ENCODE measurements at places on chromosomes 5 and 9.
A peak's percentile ranks its signal among the peaks of the same experiment; 100 is the strongest.

- DNase-seq = no peak
Measured at GRCh38 chr5:91272858-91273257, 110.3 kb downstream of the ARRDC3 start.

DNA sequence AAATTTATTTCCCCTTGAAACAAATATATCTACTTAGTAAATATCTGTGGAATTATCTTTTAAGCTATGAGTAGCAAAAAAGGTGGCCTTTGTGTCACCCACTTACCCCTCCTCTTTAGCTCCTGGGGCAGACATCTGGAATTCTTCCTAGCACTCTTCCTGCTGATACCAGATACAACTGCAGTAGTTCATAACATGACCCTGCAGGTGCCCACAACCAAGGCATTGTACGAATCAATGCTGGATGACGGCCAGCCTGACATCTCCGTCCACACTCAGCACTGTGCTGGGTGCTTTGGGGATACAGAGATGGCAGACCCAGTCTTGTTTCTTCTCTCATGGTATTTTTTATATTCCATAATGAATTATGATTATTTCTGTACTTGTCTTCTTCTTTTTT is 152.3 kb downstream of the GOLPH3 start:
- DNase-seq = no peak

GRCh38 chr5:141866096-141866495 is 12.1 kb downstream of the PCDH1 start:
- DNase-seq = no peak

DNA sequence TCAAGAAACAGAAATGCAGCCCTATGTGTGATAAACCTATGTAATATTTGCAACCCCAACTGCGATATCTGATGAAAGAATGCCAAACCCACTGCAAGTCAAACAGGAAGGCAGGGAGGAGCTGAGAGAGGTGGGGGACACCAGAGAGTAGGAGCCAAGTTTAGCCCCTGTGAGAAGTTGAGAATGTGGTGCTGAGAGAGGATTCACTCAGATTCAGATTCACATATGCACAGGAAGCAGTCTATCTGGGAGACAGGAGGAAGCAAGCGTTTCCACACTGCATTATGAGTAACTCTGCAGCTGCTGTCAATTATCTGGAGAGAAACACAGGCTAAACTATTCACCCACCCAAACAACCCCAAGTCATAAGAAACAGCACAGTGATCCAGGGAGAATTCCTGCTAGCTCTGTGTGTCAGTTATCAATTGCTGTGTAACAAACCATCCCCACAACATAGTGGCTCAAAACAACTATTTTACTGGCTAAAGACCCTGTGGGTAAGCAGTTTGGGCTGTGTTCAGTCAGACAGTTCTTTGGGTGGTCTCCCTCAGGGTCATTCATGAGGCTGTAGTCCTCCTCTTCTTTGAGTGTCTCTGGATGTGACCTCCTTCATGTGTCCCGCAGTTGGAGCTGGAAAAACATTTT is 161.9 kb upstream of the RAI14 start:
- DNase-seq = no peak

- DNase-seq = no peak
Measured at GRCh38 chr9:118940473-118940872, 428.8 kb downstream of the BRINP1 start.

GRCh38 chr9:219670-220365 is 5.2 kb downstream of the DOCK8 start:
- no peak for DNase-seq

DNA sequence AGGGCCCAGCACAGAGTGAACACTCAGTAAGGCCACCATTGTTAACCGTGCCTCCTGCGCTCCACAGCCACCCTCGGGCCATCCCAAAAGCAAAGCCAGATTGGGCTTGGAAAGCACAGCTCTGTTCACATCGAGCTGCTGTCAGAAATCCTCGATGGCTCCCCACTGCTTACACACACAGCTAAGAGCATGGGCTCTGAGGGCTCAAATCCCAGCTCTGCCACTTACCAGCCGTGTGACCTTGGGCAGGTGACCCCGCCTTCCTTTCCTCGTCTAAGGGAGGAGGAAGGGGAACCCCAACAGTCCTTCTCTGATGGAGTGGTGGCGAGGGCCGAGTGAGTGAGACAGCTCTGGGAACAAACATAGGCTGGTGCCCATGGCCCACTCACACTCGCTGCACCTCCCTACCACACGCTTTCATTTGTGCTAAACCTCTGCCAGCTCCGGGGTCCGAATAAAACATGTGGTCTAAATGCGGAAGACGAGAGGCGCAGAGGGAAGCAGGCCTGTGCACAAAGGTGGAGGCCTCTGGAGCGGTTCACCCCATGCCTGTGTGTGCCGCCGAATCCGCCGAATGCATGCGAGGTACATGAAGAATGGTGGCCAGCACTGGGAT is 139.3 kb downstream of the PAX5 start:
- DNase-seq = no peak

- no peak for DNase-seq
Measured at GRCh38 chr9:120413121-120414048, 166.6 kb downstream of the CDK5RAP2 start.

GRCh38 chr5:115317320-115317719 is 20.9 kb upstream of the CCDC112 start:
- no peak for DNase-seq

DNA sequence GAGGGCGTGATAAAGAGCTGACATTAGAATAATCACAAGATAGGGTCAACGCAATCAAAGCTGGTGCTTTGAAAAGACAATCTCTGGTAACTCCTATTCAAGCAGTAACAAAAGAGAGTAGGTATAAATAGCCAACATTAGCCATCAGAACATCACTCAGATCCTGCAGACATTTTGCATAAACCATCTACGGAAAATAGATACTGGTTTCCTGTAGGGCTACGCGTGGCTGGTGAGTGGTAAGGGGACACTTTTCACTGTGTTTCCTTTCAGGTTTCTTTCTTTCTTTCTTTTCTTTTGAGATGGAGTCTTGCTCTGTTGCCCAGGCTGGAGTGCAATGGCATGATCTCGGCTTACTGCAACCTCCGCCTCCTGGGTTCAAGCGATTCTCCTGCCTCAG is 22.3 kb downstream of the TTF1 start:
- no peak for DNase-seq

DNA sequence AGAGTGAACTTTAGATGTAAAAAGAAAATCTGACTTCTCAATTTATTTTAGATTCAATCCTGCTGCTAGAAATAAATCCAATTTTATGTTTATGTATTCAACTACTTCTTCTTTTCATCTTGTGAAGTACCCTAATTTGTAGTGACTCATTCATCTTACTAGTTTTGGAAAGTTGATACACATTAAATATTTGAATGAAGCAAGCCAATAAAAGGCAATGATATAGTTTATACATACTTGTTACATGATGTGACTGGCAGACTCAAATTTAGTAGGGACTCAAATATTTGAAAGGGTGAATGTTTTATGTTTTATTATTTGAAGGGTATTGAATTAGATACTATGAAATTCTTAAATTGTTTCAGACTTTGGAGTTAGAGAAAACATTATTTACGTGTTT is 34.7 kb downstream of the CSNK1G3 start:
- DNase-seq = no peak

GRCh38 chr5:153775923-153776322 is 262.8 kb downstream of the FAM114A2 start:
- no peak for DNase-seq

GRCh38 chr5:131386779-131387178 is 122.9 kb downstream of the CDC42SE2 start:
- DNase-seq = no peak

- DNase-seq = no peak
Measured at GRCh38 chr9:99560561-99560960, 261.1 kb upstream of the NR4A3 start.

- no peak for DNase-seq
Measured at GRCh38 chr5:95554331-95554646, 488 bp downstream of the SKIC3 start.

- no peak for DNase-seq
Measured at GRCh38 chr5:72505539-72506157, 1.6 kb downstream of the ZNF366 start.

- no peak for DNase-seq
Measured at GRCh38 chr9:105053209-105053652, 125.3 kb upstream of the ABCA1 start.

DNA sequence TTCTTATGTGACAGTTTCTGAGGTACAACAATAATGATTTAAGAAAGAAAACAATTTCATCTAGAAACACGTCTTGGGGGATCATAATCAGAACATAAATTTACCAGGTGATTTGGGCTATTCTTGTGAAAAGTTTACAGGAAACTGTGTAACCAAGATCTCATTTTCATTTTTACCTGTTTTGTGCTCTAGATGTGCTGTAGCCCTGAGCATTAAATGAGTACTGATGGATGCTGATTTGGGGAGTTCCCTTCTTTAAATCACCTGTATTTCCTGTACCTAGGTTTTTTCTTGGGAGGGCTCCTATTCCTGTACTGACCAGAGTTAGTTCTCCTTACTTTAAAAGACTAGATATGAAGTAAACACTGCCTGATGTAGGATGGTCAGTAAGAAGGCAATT is 12.7 kb downstream of the MATR3 start:
- DNase-seq = no peak

- peak; percentile 78 for DNase-seq
Measured at GRCh38 chr5:68255305-68256120, 40.0 kb downstream of the PIK3R1 start.

DNA sequence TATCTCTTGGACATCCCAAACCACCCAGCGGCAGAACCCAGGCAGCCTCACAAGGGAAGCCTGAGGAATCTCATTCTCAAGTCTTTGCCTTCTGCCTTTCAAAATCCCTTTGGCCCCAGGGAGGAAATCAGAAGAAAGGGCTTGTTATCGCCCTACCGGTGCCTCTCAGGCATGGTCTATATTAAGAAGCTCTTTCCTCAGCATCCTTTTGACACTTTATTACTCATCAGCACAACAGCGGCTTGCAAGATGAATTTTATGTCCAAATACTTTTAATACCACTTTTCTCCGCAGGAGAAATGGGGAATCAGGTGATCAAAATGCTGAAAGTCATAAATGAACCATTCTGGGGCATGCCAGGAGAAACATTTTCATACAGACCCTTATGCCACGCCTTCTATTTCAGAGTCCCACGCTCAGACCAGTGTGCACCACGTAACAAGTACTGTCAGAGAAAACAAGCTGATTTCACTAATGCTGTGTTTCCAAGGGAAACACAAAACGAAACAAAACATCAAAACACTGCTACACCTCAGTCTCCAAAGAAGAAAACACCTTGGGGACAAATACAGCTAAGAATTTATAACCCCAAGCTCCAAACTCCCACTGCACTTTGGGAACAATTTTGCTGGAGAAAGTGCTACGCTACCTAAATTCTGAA is 30.0 kb downstream of the RAPGEF1 start:
- no peak for DNase-seq

GRCh38 chr5:149549461-149550267 is 1.6 kb downstream of the CSNK1A1 start:
- DNase-seq = peak; percentile 60

DNA sequence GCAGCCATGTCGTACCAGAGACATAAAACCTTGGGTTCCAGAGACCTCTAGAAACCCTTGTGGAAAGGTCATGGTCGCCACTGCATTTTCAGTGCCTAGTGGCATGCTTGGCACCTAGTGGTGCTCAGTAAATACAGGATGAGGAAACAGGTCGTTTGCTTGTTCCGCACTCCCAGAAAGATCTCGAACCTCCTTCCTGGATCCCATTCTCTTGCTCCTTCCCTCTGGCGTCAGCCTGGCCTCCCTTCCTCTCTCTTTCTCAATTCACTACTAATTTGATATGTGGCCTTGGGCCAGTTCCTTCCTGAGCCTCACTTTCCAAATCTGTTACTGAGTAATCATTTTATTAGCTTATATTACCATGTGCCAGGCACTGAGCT is 4.4 kb downstream of the NDST1 start:
- no peak for DNase-seq

GRCh38 chr9:69382135-69382534 is 57.1 kb downstream of the ENTREP1 start:
- DNase-seq = no peak
